ENCODE measurements at places on chromosomes 5 and 9.

DNA sequence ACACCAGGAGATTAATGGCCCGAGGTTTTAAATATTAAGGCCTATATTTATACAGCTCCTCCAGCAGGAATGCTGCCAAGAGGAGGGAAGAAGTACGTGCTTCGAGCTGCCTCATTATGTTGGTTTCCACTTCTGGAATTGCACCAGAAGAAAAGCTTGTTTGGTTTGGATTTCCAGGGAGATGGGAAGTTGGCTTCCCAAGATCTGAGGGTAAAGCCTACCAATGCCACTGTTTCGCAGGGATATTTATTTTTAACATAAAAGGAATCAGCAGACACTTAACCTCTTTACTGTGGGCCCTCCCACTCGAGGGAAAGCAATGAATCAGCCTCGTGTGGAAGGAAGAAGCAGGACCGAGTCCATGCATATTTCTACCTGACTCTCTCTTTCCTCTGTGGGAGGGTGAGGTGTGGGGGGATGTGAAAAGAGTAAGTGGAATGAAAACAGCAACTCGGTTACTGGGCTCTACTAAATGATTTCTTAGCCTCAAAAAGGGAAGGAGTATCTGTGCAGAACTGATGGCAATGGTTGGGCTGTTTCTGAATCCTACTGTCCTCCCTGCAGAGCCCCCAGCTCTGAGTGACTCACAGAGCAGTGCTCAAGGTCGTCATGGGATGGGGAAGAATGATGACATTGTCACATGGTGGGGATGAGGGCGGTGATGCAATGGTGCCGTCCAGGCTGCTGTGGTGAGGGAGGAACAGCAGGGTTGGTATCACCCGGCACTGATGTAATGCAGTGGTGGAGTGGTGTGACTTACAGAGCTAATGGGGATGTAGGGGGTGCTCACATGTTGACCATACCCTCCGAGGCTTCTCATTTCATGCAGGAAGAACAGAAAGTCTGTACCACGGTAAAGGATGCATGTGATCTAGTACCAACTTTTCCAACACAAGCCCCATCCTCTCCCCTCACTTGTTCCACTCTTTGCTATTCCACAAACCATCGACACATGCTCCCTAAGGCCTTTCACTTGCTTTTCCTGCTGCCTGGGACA lies 215.0 kb upstream of the PANK3 start:
- H3K4me1 ChIP-seq, result peaks cover 56% of the 10 kb centered on the region
- H3K27me3 ChIP-seq, result no peaks in the 10 kb centered on the region
- peaks cover 11% of the 10 kb centered on the region for H3K36me3 ChIP-seq

GRCh38 chr5:14908172-14908571 lies 36.6 kb upstream of the ANKH start:
- no peak for DNase-seq
- no peaks in the 10 kb centered on the region for H3K4me1 ChIP-seq
- H3K4me3 ChIP-seq, result no peak overlapping the region
- H3K27ac ChIP-seq, result no peak overlapping the region

GRCh38 chr9:114902786-114903524 lies 27.4 kb downstream of the TNFSF8 start:
- H3K4me3 ChIP-seq, result peak overlapping the region; percentile 54
- H3K27me3 ChIP-seq, result no peaks in the 10 kb centered on the region
- peaks cover 12% of the 10 kb centered on the region for H3K36me3 ChIP-seq
- peaks cover 64% of the 10 kb centered on the region for H3K4me1 ChIP-seq
- DNase-seq, result no peak

DNA sequence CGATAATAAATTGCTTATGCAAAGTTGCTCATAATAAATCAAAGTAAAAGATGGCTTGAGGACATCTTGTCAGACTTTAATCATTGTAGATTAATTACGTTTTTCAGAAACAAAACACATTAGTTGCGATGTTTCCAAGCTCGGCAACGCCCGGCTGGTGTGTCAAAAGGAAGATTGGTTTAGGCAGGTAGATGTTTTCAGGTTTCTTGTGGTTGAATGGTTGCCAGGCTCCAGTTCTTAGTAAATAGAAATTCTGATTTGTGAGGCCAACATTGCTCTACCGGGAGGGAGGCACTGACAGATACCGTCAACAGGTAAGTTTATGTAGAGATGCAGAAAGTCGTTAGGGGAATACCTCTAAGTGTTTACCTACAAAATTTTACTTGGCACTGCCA lies 280.3 kb downstream of the NPR3 start:
- no peaks in the 10 kb centered on the region for H3K36me3 ChIP-seq
- no peak overlapping the region for H3K4me3 ChIP-seq
- H3K27me3 ChIP-seq, result no peaks in the 10 kb centered on the region
- no peaks in the 10 kb centered on the region for H3K4me1 ChIP-seq

DNA sequence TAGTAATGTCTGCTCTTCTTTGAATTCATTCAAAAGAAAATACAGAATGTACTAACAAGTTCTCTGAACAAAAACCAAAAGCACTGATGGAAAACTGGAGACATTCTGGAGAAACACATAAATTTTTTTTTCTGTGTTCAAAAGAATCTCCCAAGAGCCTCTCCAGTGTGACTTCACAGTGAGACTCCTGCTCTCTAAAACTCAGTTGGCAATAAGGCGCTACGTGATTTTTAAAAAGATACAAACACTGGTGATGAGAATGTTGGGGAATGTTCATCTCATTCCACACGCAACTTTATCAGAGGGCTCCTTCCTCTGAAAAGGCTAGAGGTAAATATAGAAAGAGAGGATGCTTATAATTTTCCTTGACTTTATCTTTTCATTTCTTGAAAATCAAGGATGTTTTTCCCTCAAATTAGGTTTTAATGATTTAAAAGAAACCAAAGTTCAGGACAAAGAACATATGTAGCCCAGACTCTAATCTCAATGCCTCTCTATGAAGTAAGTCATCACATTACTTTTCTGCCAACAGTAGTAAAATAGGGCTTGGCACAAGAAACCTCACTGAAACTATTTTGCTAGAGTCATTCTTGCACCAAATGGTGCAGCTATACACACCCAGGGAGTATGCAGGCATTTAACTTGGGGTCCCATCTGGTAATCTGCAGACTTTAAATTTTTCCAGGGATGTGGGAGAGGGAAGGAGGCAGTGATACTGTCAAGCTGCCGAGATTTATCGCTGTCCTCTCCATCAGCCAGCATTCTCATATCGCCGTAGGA lies 12.9 kb upstream of the AOPEP start:
- H3K27me3 ChIP-seq, result peaks cover 15% of the 10 kb centered on the region
- no peak overlapping the region for H3K4me3 ChIP-seq
- no peak overlapping the region for H3K27ac ChIP-seq
- H3K36me3 ChIP-seq, result no peaks in the 10 kb centered on the region

- no peaks in the 10 kb centered on the region for H3K4me1 ChIP-seq
- DNase-seq, result no peak
- no peak overlapping the region for H3K4me3 ChIP-seq
- H3K27ac ChIP-seq, result no peak overlapping the region
- H3K36me3 ChIP-seq, result no peaks in the 10 kb centered on the region
- H3K27me3 ChIP-seq, result no peaks in the 10 kb centered on the region
These were observed 298.5 kb upstream of the MSX2 start for GRCh38 chr5:174425964-174426290.

DNA sequence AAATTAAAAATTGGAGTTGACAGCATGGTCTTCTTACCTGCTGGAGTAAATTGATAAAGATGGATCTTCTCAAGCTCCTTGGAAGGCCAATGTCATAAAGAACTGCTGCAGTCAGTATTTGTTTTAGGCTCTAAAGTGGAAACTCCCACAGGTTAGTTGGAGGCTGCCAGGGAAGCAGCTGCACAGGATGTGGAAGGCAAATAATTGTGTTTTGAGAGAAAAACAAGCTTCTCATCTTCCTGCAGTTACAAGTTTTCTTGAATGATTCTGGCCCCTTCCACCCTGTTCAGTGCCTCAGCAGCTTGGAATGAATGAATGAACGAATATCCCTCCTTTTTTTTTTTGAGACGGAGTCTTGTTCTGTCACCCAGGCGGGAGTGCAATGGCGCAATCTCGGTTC lies 13.9 kb downstream of the MROH2B start:
- DNase-seq, result no peak
- no peak overlapping the region for H3K27ac ChIP-seq
- H3K36me3 ChIP-seq, result no peaks in the 10 kb centered on the region
- H3K27me3 ChIP-seq, result no peaks in the 10 kb centered on the region
- no peaks in the 10 kb centered on the region for H3K4me1 ChIP-seq
- H3K4me3 ChIP-seq, result no peak overlapping the region

DNA sequence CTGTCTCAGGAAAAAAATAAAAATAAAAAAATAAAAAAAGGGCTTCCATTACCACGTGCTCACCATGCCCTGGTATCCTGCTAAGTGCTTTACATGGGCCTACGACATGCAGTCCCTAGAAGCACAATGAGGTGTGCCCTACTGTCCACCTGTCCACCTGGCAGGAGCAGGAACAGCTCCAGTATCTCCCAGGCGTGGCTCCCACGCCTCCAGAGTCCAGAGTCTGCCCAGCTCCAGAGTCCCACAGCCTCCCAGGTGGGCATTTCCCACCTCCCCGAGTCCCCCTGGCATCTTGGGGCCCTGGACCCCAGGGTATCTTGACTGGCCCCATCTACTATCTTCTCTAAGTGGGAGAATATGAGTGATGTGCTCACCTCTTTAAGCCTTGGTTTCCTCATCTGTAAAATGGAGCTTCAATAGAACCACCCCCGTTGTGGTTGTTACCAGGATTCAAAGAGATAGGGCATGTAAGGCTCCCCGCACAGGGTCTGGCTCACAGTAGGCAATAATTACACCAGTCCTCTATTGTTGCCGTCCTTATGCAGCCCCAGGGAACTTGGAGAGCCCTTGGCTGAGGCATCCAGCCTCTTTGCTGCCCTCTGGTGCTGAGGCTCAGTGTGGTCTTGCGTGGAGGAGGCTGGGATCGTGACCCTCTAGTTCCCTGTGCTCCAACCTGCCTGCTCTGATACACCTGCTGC lies 8.9 kb downstream of the CXCL14 start:
- no peak for DNase-seq
- no peaks in the 10 kb centered on the region for H3K36me3 ChIP-seq
- H3K4me3 ChIP-seq, result no peak overlapping the region
- H3K27me3 ChIP-seq, result peaks cover 3% of the 10 kb centered on the region
- H3K27ac ChIP-seq, result no peak overlapping the region
- H3K4me1 ChIP-seq, result no peaks in the 10 kb centered on the region

Measured in activated T-helper 2 cell treated with anti-CD3 and anti-CD28 coated beads, Interferon-gamma antibody, Interleukin-2, Interleukin-4, amounts not matched to agents 10 μg/mL and 5 μg/mL and 100 μg/mL, durations not matched to agents 14 hours and 24 hours and 36 hours (primary cell).